Stimulated activated CD4-positive, alpha-beta T cell treated with anti-CD3 and anti-CD28 coated beads, TNF-alpha, amount 100 ng/mL, for 48 hours (primary cell): ENCODE measurements at places on chromosomes 11 and 22.
A peak's percentile ranks its signal among the peaks of the same experiment; 100 is the strongest.

GRCh38 chr11:284105-285020, 4.6 kb upstream of the PGGHG start:
- DNase-seq, result no peak

DNA sequence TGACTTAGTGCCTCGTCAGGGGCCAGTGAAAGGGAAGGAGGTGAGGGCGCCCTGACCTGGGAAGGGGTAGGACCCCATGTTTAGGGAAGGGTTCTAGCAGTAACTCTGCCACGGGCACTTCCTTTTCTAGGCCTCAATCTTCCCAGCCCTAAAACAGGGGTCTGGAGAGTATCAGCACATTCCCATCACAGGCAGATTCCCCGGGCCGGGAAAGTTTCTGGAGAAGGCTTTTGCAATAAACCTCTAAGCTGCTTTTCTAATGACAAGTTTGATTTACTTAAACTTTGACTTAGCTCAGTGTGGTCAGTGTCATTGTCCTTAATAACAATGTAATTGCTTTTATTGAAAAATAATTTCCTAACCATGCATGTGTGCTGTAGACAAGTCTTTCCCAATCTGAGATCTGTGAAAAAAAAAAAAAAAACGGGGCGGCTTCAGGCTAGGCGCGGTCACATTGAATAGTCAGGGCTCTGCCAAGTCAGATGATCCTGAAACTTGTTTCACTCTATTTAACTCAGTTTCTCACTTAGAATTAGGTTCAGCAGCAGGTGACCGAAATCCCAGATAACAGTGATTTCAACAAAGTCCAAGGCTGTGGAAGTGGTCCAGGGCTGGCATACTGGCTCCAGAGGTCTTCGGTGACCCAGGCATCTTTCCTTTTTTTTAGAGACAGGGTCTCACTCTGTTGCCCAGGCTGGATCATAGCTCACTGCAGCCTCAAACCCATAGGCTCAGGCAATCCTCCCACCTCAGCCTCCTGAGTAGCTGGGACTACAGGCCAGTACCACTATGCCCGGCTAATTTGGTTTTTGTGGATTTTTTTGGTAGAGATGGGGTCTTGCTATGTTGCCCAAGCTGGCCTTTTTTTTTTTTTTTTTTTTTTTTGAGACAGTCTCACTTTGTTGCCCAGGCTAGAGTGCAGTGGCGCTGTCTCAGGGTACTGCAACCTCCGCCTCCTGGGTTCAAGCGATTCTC, 19.5 kb upstream of the TAB1 start:
- DNase-seq, result no peak

- no peak for DNase-seq
Observed at GRCh38 chr11:116472651-116473050, 300.1 kb downstream of the BUD13 start.

- DNase-seq, result no peak
Observed at GRCh38 chr11:74735365-74735928, 4.2 kb upstream of the CHRDL2 start.

GRCh38 chr11:73612601-73613140, 14.8 kb upstream of the FAM168A start:
- no peak for DNase-seq

GRCh38 chr11:47560426-47560825, 5.0 kb upstream of the PTPMT1 start:
- no peak for DNase-seq

DNA sequence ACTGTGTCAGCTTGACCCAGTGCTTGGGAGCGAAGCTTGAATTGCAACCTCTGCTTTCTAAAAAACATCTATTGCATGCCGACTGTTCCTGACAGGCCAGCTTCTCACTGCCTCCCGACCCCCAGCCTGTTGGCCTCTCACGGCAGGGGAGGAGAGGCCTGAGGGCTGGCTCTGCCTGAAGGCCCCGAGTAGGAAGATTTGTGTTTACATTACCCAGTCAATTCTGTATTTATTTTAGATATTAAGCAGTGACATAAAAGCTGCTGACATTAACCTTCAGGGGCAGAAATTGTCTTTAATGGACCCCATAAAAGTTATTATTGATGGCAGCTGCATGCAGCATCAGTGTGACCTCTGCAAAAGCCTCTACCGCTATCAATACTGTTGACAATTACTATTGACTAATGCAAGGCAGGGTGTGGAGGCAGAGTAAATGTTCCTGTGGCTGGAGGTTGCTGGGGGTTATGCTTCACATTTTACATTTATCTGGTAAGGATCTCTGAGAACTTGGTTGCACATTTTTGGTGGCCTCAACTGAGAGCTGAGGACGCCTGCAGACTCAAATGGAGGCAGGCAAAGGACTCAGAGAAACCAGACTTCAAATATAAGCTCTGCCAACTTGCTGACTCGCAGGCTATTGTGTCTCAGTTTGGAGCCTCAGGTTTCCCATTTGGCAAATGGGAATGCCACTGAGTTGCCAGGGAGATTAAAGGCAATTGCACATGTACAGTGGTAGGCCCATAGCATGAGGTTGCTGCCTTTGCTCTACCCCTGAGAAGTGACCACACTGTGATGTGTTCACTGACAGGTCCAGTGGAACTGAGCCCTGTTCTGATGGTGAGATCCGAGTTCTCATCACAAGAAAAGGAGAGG, 380.5 kb downstream of the TENM4 start:
- no peak for DNase-seq

DNA sequence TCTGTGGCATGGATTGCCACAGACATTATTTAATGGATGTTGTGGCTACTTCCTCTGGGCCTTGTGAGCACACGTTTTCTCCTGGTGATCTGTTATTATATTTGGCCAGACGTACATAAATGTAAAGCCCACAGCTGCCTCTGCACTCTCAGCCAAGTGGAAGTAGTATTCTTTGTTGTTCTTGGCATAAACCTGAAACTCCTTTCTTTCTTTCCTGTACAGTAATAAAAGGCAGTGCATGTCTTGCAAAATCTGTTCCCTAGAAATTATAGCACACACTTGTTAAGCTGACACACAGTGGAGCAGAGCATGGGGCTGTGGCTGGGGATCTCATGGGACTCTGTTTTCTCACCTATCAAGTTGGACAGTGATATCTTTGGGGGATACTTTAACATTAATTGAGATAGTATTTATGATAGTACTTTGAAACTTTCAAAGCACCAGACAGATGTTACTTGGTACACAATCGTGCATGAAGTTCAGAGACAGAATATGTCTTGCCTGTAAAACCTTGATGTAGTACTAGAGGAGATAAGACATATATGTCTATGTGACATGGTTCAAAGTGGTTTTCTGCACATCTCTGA, 20.9 kb downstream of the PANX1 start:
- DNase-seq, result no peak

- DNase-seq, result no peak
Observed at GRCh38 chr11:123111465-123111864, 49.5 kb upstream of the HSPA8 start.

- DNase-seq, result no peak
Observed at GRCh38 chr11:36791957-36792356, 193.9 kb upstream of the RAG2 start.

DNA sequence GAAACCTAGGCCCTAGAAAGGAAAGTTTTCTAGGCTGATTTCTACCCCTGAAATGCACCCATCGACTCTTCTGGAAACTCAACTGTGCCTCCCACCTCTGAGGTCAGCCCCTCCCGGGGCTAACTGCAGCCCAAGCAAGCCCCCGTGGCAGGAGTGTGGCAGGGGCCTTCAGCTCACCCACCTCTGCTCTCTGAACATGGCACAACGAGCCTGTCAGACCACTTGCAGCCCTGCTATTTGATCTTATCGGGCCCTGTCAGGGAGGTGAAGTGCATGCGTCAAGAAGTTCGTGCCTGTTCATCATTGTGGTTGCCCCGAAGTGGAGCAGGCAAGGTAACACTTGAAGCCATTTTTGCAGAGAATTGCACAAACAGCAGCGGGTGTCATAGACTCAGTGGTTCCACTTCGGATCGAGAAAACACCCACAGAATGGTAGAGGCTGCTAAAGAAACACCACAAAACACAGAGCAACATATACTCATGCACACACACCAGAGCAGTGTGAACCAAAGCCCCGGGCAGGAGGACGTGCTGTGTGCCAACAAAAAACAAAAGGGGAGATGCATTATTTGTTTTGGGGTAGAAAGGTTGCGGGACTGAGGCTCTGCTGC, 262.7 kb downstream of the ETS1 start:
- peak; percentile 63 for DNase-seq

DNA sequence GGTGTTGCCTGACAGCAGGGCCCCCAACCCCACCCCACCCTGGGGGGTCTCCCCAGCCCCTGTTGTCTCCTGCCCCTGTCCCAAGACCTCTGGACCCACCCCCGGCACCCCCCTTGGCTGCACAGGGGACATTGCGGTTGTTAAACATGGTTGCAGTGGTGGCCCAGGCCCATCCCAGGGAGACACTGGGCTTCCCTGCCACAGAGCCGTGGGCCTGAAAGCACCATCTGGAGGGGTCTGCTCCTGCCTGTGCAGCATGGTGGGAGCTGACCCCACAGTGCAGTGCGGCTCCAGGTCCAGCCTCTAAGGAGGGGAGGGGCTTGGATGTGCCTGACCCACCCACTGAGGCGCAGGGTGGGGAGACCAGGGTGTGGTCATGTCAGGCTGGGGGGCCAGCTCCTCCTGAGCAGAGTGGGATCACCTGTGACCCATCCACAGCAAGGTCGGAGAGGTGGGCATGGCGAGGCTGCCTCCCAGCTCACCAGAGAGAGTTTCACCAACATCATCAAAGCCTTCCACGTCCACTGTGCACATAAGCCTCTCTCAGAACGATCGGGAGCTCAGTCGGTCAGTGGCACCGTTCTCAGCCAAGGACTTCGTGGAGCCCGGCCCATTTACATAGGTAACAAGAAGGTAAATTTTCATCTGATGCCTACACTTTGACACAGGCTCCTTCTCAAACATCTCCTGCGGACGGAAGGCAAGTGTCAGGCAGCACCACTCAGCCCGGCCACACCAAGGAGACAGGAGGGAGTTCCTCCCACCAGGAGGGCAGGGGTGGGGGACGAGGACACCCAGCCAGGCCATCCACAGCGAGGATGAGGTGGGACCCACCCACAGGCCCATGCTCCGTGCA, 201.1 kb downstream of the BRD1 start:
- DNase-seq, result no peak

DNA sequence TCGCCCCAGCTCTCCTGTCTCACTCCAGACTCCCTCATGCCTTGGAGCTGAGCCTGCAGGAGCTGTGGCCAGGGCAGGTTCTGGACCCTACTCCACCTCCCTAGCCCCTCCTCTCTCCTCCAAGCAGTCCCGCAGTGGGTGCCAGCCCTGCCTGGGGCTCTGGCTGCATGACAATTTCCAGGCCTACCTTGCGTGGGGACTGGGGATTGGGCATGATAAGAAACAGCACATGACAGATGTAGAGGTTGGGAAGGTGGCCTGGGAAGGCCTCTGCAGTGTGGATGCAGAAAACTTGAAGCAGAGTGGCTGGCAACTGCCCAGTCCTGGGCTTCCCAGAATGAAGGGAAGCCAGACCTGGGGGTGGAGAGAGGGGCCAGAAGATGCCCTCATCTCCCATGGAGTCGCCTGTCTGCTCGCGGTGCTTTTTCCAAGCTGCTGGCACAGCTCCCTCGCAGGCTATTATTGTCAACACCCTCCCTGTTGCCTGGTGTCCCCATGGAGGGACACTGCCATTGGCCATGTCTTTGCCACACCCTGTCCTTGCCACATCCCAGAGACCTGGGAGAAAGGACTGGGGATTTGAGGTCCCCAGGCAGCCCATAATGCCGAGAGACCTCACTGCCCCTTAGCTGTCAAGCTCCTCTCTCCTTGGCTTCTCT, 48.9 kb upstream of the CDON start:
- no peak for DNase-seq

DNA sequence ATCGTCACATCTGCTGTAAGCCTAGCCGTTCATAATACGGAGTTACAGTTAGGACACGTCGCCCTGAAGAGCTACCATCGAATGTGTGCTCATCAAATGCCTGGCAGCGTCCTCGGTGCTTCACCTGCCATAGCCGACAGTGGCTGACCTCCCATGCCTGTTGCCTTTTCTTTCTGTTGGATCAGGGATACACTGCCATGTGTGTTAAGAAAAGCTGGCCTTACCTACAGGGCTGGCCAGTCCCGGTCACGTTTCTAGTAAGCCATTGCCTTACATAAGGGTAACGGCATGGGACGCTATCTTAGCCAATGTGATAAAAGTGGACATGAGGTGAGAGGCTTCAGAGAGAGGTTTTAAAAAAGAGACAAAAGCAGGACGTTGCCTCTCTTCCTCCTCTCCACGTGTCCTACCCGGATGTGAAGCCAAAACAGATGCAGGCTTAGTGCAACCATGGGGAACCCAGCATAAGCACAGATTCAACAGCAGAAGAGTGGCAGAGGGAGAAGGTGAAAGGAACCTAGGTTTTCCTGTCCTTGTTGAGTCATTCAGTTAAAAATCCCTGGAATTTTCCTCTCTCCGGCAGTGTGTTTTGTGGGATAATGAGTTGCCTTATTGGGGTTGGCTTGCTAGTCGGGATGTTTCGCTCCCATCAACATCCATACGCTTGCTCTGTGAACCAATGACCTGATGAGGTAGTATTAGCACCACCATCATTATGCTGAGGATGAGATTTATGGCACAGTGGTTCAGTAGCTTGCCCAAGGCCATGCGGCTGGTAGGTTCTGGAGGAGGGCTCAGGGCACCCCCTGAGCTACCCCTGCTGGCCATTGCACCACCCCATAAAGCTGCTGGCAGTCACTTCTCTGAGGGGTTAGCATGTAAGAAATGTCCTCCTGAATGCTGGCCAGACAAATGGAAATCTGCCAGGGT, 67.4 kb upstream of the B3GAT1 start:
- DNase-seq, result no peak

- no peak for DNase-seq
Observed at GRCh38 chr22:24107661-24108060, 73.6 kb upstream of the SUSD2 start.
